H4 (cell line): ENCODE measurements at places on chromosomes 7 and 10. TPM values are rescaled to one million over a fixed set of nuclear protein-coding genes. Genes with fewer than 3 reads are reported as not detected.

GRCh38 chr10:49071160-49071761 lies 44.1 kb downstream of the VSTM4 start:
- no peak for DNase-seq

GRCh38 chr10:58217612-58218011 lies 50.1 kb downstream of the IPMK start:
- DNase-seq = no peak

The CCL26 gene
- 18.3 and 20.7 TPM in 2 replicates for total RNA-seq

The STEAP4 gene
- 0.02 and 0.06 TPM in 2 replicates for total RNA-seq

The FAM131B gene
- 2.0 and 3.1 TPM in 2 replicates for total RNA-seq

The LBX1 gene
- total RNA-seq = not detected in 2 replicates

GRCh38 chr10:31192475-31192874 lies 126.5 kb upstream of the ZEB1 start:
- no peak for DNase-seq

- DNase-seq = no peak
Measured at GRCh38 chr7:154451480-154452457, 399.6 kb downstream of the DPP6 start.

- DNase-seq = no peak
Measured at GRCh38 chr7:111982804-111983203, 223.4 kb downstream of the DOCK4 start.

GRCh38 chr10:88805361-88805760 lies 2.8 kb downstream of the LIPM start:
- no peak for DNase-seq

- DNase-seq = no peak
Measured at GRCh38 chr10:110103921-110104461, 96.2 kb downstream of the ADD3 start.

The LRIT1 gene
- total RNA-seq = not detected in 2 replicates

The IKZF1 gene
- total RNA-seq = 0.06 and 1.2 TPM in 2 replicates

GRCh38 chr10:61565819-61566560 lies 96.7 kb upstream of the CABCOCO1 start:
- DNase-seq = no peak

GRCh38 chr10:92242910-92243671 lies 47.8 kb downstream of the CPEB3 start:
- peak; percentile 70 for DNase-seq

The CC2D2B gene
- 3.0 TPM in 1 of 2 replicates, not detected in the other for total RNA-seq

DNA sequence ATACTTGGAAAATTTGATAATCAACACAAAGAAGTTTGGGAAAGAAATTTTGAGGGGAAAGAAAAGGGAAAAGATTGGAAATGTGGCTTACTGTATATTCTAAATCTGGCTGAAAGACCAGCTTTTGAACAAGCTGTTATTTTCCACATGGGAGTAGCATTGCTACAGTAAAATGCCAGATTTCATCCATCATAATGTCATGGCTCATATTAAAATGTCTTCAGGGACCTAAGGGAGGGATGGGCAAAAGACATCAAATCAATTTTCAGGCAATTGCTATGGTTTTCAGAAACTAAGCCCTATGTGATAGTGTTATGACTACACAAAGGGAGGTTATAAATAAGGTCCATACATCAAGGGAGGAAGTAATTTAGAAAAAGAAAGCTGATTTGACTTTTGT lies 1116.9 kb upstream of the CELF2 start:
- no peak for DNase-seq

The HNRNPA2B1 gene
- total RNA-seq = 178 and 335 TPM in 2 replicates

The ZNF804B gene
- 0.10 and 0.17 TPM in 2 replicates for total RNA-seq

The CFAP46 gene
- total RNA-seq = 1.0 and 4.8 TPM in 2 replicates

GRCh38 chr7:12557282-12557681 lies 13.2 kb upstream of the SCIN start:
- DNase-seq = peak; percentile 44

DNA sequence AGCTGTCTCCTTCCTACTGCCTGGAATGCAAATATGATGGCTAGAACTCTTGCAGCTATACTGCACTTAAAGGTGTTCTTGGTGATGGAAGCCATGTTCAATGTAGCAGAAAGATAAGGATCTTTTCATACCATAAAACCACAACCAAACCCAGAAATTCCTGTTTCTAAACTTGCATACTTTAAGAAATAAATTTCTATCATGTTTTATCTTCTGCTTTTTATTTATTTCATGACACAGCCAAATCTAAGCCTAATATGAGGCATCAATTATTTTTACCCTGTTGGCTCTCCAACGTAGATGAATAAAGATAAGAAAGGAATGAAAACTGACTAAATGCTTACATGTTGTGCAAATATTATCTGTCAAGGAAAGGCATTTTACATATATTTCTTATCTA lies 224.1 kb downstream of the DOCK4 start:
- DNase-seq = no peak

The POT1 gene
- total RNA-seq = 28.0 and 30.9 TPM in 2 replicates

DNA sequence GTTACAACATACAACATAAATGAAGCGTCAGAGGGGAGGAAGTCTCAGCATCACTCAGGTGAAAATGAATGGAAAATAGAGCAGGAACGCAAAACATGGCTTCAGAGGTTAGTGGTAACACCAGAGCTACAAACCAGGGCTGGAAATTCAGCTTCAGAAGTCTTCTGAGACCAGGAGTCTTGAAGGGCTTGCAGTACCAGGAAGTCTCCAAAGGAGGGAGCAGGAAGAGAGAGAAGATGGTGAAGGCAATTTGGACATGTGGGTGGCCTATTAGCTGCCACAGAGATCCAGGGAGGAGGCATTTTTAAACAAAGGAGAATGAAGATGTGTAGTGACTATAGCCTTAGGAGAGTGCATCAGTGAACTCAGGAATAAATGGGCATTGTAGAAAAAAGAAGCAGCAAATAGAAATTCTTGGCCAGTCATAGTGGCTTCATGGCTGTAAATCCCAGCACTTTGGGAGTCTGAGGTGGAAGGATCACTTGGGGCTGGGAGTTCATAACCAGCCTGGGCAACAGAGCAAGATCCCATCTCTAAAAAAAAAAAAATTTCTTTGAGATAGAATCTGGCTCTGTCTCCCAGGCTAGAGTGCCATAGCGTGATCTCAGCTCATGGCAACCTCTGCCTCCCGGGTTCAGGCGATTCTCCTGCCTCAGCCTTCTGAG lies 9.3 kb upstream of the TET1 start:
- DNase-seq = peak; percentile 75

The COL13A1 gene
- 0.50 and 0.53 TPM in 2 replicates for total RNA-seq

The CRPPA gene
- total RNA-seq = 0.12 TPM in 1 of 2 replicates, not detected in the other

DNA sequence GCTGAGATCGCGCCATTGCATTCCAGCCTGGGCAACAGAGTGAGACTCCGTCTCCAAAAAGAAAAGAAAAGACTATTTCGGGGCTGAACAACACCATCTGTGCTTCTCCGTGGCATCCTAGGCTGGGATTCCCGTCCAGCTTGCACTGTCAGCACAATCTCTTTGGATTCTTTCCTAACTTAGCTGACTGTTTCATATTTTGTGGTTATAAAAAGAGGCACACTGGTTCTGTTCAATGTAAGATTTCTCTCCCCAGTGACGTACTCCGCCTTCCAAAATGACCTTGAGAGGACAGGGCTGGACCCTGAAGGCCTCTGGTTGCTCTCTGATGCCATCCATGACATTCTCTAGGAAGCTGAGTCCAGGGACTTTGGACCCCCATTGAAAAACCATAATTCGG lies 8.8 kb downstream of the ZNHIT1 start:
- no peak for DNase-seq

GRCh38 chr7:69603351-69603750 lies 5.1 kb downstream of the AUTS2 start:
- DNase-seq = no peak

- DNase-seq = no peak
Measured at GRCh38 chr10:61400524-61400923, 52.7 kb downstream of the TMEM26 start.

- DNase-seq = no peak
Measured at GRCh38 chr7:72710983-72711382, 117.0 kb downstream of the TYW1B start.

DNA sequence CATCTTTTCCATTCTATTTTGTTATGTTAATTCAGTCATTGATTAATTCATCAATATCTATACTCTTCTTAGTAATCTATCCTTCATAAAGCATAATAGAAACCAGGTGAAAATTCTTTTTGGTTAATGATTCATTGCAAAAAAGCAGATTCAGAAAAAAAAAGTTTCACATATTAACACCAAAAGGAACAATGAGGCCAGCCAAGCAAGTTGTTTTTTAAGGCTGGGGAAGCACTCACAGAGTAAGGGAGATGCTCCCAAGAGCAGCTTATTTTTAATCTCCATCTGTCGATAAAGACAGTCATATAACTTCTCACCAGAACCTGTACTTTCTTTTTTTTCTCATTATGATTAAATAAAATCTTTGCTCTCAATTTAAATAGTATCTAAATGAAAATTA lies 95.8 kb downstream of the CACNA2D1 start:
- no peak for DNase-seq

The EGR2 gene
- 0.39 and 1.1 TPM in 2 replicates for total RNA-seq

DNA sequence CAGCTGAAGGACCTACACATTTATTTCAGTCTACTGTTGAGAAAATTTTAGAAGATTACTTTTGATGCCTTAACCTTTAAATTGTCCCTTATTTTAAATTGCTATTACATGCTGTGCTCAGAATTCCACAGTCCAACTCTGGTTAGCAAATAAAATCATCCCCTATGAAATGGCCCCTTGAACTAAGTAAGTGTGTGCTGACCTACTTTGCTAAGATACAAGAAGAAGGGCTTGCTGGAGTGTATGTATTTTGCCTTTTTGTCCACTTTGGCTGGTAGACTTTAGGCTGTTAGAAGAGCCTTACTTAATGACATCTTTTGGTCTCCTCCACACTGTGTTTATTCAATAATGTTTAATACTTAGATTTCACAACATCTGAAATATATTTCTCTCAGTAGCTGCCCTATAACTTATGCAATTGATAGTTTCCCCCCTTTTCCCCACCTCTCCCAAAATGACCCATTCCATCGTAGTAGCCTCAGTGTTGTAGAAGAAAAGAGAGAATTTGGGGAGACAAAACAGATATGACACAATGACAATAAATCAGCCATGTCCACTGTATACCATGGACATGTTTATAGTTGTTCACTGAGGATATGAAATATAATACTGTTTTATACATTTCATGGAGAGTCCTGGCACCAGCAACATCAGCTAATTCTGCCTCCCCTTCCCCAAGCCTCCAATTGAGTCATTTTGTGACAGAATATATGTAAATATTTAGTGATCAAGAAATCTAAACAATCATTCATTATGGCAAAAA lies 107.8 kb upstream of the ASAH2 start:
- no peak for DNase-seq

The HSPA12A gene
- total RNA-seq = 5.4 and 5.5 TPM in 2 replicates

DNA sequence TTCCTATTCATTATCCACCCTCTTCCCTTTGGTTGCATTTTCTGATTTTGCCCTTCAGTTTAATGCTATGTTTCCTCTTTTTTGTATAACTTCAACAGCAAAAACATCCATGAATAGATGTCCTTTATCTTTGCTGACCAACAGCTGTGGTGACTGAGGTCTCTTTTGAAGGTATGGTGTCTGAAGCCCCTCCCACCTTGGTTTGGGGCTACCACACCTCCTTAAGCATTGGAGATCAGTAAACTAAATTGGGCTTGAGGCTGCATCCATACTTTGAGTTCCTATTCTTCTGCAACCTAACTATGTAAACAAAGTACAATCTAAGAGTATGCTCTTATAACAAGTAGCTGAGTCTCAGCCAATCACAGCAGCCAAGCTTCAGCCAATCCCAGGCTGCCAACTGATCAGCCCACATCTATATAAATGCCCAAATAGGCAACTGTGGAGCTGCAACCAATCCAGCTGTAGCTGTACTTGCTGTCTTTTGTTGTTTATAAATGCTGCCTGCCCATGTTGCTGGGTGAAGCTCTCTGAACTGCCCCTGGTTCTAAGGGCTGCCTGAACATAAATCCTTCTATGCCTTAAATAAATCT lies 69.4 kb upstream of the PDLIM1 start:
- DNase-seq = peak; percentile 80

GRCh38 chr7:2452074-2452507 lies 24.1 kb downstream of the GRIFIN start:
- DNase-seq = no peak

DNA sequence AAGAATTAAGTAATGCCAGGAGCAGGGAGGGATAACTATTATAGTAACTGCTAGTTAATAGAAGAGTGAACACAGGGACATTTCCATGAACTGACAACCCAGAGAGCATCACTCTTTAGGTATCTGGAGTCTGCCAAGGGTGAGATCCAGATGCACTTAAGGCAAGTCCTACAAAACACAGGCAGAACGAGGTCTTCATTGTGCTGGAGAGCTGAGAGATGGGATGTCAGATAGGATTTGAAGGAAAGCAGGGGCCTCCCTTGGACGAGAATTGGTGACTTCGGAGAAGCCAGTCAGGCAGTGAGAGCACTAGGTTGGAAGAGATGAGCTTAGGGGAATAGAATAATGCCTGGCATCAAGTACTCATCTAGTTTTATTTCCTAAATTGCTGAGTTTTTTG lies 684.5 kb downstream of the GATA3 start:
- DNase-seq = no peak

The SP4 gene
- total RNA-seq = 12.6 and 16.6 TPM in 2 replicates

The ZNF853 gene
- total RNA-seq = 2.8 and 3.7 TPM in 2 replicates

The P4HA1 gene
- 105 and 109 TPM in 2 replicates for total RNA-seq

DNA sequence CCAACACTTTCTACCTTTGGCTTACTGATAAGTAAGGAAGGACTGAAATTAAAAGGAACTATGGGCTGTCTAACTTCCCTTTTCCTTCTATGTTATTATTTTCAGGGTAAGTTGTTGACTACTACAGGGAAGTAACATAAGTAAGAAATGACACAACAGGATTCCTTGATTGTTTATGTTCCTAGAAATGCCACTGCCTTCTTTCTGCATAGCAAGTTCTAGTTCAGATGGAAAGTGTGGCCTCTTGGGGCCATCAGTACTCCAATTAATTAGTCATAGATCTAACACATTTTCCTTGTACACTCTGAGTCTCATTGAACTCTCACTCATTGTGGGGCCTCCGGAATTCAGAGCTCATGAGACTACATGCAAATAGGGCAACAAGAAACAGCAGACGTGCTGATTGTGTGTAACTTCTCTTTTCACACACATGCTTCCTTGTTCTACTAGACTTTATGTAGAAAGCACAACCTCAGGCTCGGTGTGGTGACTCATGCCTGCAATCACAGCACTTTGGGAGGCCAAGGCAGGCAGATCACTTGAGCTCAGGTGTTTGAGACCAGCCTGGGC lies 35.3 kb upstream of the HIBADH start:
- peak; percentile 71 for DNase-seq
